Naive B cell (primary cell): ENCODE measurements at places on chromosomes 3 and 15. TPM values are rescaled to one million over a fixed set of nuclear protein-coding genes. Genes with fewer than 3 reads are reported as not detected.

Gene XCR1
- not detected for polyA plus RNA-seq

Gene NANOGP8
- polyA plus RNA-seq, result not detected

Gene CP
- polyA plus RNA-seq, result 0.82 TPM

Gene DNASE1L3
- 19.1 TPM for polyA plus RNA-seq

Gene C3orf20
- polyA plus RNA-seq, result not detected

Gene ACTC1
- not detected for polyA plus RNA-seq

Gene SLC28A1
- polyA plus RNA-seq, result not detected

Gene SEMA3F
- not detected for polyA plus RNA-seq

Gene IGSF10
- not detected for polyA plus RNA-seq

Gene ADGRG7
- not detected for polyA plus RNA-seq

Gene SYNPR
- polyA plus RNA-seq, result not detected

Gene PLS1
- 0.44 TPM for polyA plus RNA-seq

Gene PRR23E
- not detected for polyA plus RNA-seq

Gene CFAP20DC
- not detected for polyA plus RNA-seq

Gene IQCH
- polyA plus RNA-seq, result not detected

Gene CCR4
- polyA plus RNA-seq, result 0.08 TPM

Gene HHLA2
- not detected for polyA plus RNA-seq

Gene GP9
- polyA plus RNA-seq, result 2.1 TPM

Gene RETNLB
- not detected for polyA plus RNA-seq
